ENCODE measurements at places on chromosomes 2 and 18.

- no peak for DNase-seq
Measured at GRCh38 chr2:20549691-20550348, 101.1 kb downstream of the HS1BP3 start.

- no peak for DNase-seq
Measured at GRCh38 chr2:168642873-168643272, 159.6 kb upstream of the NOSTRIN start.

DNA sequence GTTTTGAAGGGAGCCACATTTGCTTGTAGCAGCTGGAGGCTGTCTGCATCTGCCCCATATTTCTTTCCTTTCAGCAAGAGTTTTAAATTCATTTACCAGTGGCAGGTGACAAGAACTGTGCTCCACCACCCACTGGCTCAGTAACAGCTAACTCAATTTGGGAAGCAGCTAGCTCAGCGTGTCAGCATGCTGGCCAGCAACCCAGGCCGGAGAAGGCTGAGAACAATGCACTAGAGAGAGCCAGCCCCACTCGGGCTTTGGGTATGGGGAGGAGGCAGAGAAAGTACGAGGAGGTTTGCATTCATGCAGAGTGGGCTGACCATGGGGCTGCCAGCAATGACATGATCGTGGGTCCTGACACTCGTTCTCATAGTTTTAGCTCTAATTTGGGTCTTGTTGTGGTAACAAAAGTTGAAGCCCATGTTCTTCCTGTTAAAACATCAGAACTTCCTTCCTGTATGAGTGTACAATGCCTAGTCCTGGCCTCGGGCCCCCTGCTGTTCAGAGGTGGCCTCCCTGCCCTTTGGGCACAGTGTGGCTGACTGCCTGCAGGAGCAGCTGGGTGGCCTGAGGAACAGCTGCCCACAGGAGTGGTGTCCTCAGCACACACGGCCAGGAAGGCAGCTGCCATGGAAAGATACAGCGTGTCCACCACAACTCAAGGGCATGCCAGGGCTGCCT, 23.0 kb downstream of the CDC42EP3 start:
- DNase-seq, result no peak

- no peak for DNase-seq
Measured at GRCh38 chr2:37842732-37843440, 82.2 kb upstream of the RMDN2 start.

- DNase-seq, result no peak
Measured at GRCh38 chr2:182426918-182427240, at the start of gene PDE1A. TSS of gene PDE1A (minus strand) at chr2:182427036.
